ENCODE measurements at places on chromosomes 7 and 10. TPM values are rescaled to one million over a fixed set of nuclear protein-coding genes. Genes with fewer than 3 reads are reported as not detected.

ZNF727 gene
- total RNA-seq: not detected

UTF1 gene
- total RNA-seq: not detected

SDHAF3 gene
- total RNA-seq: 30.6 TPM

SPDYE16 gene
- 0.21 TPM for total RNA-seq

SUMF2 gene
- total RNA-seq: 107 TPM

OPN4 gene
- total RNA-seq: not detected

CFAP70 gene
- total RNA-seq: 1.1 TPM

SPDYE2B gene
- not detected for total RNA-seq

CRYGN gene
- total RNA-seq: not detected

RPEL1 gene
- not detected for total RNA-seq

GPNMB gene
- total RNA-seq: 3.5 TPM

DNA sequence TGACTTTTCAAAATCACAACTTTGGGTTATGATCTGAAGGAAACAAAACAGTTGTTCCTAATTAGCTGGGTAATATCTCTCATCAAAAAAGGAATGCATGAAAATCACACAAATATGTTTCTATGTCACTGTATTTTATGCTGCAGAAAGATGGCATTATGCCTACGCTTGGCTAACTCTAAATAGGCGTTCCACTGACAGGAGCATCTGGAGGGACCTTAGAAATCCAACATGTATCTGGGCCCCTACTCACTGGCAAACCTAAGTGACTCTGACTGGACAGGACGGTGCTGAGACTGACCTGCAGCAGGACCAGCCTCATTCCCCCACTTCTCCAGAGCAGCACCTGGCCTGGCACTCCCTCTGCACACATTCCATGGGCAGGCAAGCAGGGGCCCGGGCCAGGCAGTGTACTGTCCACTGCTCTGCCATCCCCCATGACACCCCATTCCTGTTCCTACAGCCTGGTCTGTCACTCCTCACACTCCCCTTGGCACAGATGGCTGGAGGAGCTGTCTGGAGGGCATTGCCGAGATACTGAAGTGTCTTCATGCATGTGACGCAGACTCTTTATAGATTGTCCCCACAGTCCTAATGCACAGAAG lies 2.6 kb upstream of the MYL7 start:
- DNase-seq: no peak

DNA sequence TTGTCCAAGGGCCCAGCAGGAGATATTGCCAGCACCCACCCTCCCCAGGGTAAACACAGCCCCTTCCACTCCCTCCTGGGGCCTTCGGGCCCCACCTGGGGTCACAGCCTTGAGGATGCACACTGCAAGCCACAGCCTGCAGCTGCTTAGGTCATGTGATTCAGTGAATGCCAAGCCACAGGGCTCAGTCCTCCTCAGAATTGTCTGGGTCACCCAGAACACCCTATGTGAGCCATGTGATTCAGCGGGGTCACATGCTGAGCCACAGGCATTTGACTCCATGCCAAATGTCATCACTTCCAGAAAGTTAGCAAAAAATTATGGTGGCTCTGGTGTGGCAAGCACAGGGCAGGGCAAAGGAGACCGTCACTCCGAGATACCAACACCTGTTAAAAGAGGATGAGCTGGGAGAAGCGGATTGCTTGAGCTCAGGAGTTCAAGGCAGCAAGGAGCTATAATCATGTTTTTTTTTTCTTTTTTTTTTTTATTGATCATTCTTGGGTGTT lies 17.2 kb upstream of the PSAP start:
- DNase-seq: peak; percentile 39

- no peak for DNase-seq
These were observed 154.4 kb upstream of the AKR1E2 start for GRCh38 chr10:4671451-4672145.

GRCh38 chr10:12512332-12513002 lies 163.1 kb downstream of the CAMK1D start:
- no peak for DNase-seq

DNA sequence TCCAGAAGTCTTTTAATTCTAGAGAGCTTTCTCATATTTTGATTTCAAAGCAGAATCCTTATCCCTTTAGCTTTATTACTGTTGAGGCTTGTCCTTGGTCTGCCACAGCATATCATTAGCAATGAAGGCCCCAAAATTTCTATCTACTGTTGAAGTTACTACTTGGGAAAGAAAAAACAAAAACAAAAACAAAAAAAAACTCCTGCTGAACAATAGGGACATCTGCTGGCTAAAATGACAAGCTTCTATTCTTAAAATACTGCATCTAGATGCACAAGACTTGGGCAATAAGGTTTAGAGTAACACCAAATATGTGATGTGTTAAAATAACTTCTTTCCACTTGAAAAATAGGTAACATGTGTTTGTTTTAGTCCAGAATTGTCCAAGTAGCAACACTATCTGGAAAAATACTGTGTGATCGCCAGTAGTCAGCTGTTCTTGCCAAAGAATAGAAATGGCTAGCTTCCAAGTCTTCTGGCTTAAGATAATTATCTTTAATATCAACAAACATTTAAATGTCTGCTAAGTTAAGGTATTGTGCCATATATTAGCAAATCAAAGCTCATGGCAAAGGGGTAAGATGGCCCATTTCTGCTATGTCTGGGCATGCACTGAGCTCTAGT lies 3.8 kb upstream of the DMTF1 start:
- DNase-seq: peak; percentile 46

DNA sequence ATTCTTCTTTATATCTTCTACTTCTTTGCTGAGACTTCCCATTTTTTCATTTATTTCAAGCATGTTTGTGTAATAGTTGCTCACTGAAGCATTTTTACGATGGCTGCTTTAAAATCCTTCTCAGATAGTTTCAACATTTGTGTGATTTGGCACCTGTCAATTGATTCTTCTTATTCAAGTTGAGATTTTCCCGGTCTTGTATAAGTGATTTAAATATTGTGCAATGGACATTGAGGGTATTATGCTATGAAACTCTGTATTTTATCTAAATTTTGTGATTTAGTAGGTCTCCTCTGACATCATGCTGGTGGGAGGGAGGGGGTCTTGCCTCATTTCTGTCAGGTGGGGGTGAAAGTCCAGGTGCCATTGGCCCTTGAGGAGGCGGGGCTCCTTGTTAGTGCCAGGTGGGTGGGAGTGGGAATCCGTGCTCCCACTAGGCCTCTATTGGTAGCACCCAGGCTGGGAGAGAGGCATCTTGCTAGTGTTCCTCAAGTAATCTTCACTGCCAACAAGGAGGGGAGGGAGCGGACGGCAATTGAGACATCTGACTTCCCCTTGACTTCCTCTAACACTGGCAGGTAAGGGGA lies 73.0 kb downstream of the ANLN start:
- no peak for DNase-seq

- no peak for DNase-seq
These were observed 48.8 kb upstream of the CHST15 start for GRCh38 chr10:124142006-124142739.

DNA sequence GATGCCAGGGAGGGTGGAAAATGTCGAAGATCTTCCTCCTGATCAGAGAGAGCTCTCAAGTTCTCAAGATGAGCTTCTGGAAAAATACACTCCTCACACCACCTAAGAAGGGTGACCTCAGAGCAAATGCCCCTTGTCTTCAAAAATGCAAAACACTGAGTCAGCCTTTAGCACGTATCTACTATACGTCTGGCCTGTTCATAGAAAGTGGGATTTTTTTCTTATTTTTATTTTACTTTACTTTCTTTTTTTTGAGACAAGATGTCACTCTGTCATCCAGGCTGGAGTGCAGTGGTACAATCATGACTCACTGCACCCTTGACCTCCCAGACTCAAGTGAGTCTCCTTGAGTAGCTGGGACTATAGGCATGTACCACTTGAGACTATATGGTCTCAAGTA lies 57.1 kb downstream of the AFAP1L2 start:
- no peak for DNase-seq

GRCh38 chr10:34716958-34717357 lies 98.1 kb downstream of the PARD3 start:
- no peak for DNase-seq

DNA sequence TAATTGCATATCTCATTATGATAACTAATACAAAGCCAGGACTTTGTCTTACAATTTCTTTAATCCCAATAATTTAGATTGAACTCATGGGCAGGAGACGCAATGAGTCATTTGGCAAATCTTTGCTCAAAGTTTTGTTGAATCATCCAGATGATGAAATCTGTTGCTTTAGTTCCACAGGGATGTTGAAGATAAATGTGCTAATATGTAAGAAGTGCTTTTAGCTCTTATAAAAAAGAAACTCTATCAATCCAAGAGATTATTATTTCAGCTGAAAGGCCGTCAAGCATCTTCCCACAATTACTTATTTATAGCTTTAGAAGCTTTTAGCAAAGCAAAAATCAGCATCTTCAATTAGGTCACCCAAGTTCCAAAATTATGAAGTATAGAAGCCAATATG lies 36.8 kb upstream of the ANK3 start:
- no peak for DNase-seq

GRCh38 chr10:121312587-121312986 lies 285.7 kb downstream of the FGFR2 start:
- DNase-seq: no peak

DNA sequence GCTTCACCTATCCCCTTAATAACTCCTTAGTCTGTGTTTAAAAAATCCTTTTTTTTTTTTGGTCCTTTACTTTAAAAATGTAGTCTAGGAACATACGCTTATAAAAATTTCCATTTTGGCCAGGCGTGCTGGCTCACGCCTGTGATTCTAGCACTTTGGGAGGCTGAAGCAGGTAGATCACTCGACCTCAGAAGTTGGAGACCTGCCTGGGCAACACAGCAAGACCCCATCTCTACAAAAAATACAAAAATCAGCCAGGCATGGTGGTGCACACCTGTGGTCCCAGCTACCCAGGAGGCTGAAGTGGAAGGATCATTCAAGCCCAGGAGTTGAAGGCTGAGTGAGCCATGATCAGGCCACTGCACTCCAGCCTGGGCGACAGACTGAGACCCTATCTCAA lies 14.8 kb downstream of the KAZALD1 start:
- DNase-seq: no peak

- DNase-seq: no peak
These were observed 77.8 kb downstream of the ATAD1 start for GRCh38 chr10:87740254-87740655.

- no peak for DNase-seq
These were observed 14.0 kb downstream of the FAM241B start for GRCh38 chr10:69643779-69644657.

All from OCI-LY7 (cell line).